ENCODE measurements at places on chromosomes 7 and 10.
A peak's percentile ranks its signal among the peaks of the same experiment; 100 is the strongest.

- DNase-seq = peak; percentile 61
- no peaks in the 10 kb centered on the region for H3K27me3 ChIP-seq
- H3K36me3 ChIP-seq = no peaks in the 10 kb centered on the region
- no peak overlapping the region for H3K4me3 ChIP-seq
- H3K4me1 ChIP-seq = peaks cover 76% of the 10 kb centered on the region
Measured at GRCh38 chr10:35377050-35377728, 40.9 kb downstream of the CCNY start.

- peak overlapping the region; percentile 41 for H3K27ac ChIP-seq
- H3K36me3 ChIP-seq = peaks cover 5% of the 10 kb centered on the region
- no peak overlapping the region for H3K4me3 ChIP-seq
- H3K4me1 ChIP-seq = peaks cover 21% of the 10 kb centered on the region
- H3K27me3 ChIP-seq = no peaks in the 10 kb centered on the region
- DNase-seq = peak; percentile 49
Measured at GRCh38 chr7:30323006-30323355, 38.6 kb downstream of the ZNRF2 start.

GRCh38 chr7:69780379-69780778, 182.1 kb downstream of the AUTS2 start:
- no peak overlapping the region for H3K4me3 ChIP-seq
- DNase-seq = no peak
- no peaks in the 10 kb centered on the region for H3K4me1 ChIP-seq
- H3K27me3 ChIP-seq = no peaks in the 10 kb centered on the region

DNA sequence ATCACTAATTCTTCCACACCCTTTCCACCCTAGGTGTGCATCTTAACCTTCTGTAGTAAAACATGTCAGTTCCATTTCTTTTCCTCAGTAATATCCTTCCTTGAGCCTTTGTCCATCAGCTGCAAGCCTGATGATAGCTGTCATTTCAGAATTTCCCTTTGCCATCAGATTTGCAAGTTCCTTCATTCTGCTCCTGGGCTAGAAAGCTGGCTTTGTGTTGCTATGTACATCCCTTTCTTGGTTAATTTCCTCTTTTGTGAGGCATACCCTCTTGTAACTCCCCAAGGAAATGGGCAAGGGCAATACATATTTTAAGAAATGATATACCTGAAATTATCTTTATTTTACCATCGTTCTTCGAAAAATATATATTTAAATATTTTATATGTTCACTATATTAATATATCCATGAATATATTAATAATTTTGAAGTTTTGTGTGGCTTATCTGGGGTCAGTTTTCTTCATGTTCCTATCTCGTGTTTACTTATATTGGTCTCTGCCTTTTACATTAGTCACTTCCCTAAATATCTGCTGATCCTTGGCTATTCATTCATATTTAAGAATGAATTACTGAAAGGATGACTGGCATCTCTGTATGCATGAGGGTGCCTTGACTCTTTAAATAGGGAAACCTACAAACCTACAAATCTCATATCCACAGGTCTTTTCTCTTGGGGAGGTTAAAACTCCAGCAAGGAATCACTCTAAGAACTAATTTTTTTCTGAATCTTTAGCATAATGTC, 143.8 kb downstream of the ZNF22 start:
- H3K4me1 ChIP-seq = peaks cover 10% of the 10 kb centered on the region
- no peaks in the 10 kb centered on the region for H3K36me3 ChIP-seq
- no peaks in the 10 kb centered on the region for H3K27me3 ChIP-seq

GRCh38 chr7:127751490-127752448, 99.8 kb downstream of the SND1 start:
- peaks cover 19% of the 10 kb centered on the region for H3K36me3 ChIP-seq
- H3K27ac ChIP-seq = no peak overlapping the region
- H3K27me3 ChIP-seq = no peaks in the 10 kb centered on the region
- peak; percentile 22 for DNase-seq

GRCh38 chr7:44050121-44050914, 5.8 kb downstream of the DBNL start:
- H3K4me1 ChIP-seq = peaks cover 14% of the 10 kb centered on the region
- H3K4me3 ChIP-seq = no peak overlapping the region
- no peak for DNase-seq
- H3K36me3 ChIP-seq = peaks cover 60% of the 10 kb centered on the region
- no peaks in the 10 kb centered on the region for H3K27me3 ChIP-seq

GRCh38 chr10:127907411-127908105, 655 bp downstream of the PTPRE start:
- H3K36me3 ChIP-seq = no peaks in the 10 kb centered on the region
- H3K4me1 ChIP-seq = no peaks in the 10 kb centered on the region
- peak; percentile 18 for DNase-seq
- peaks cover 20% of the 10 kb centered on the region for H3K27me3 ChIP-seq

DNA sequence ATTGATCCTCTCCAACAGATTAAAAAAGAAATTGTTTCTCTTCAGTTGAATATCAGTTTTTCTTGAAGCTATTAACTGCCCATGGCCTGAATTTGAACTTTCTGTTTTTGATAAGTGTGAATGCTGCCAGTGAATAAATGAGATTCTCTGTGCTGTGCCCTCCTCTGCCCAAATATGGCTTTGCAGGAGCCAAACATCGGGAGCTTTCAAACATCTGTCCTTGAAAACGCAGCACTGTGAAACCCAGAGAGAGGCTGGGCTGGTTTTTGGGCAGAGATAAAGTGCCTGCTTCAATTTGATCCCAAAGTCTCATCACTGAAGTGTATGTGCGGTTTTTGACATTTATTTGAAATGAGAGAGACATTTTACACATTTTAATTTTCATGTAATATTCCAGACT, 268.3 kb upstream of the SHH start:
- peaks cover 3% of the 10 kb centered on the region for H3K27me3 ChIP-seq
- H3K27ac ChIP-seq = no peak overlapping the region
- no peak for DNase-seq
- no peaks in the 10 kb centered on the region for H3K4me1 ChIP-seq

DNA sequence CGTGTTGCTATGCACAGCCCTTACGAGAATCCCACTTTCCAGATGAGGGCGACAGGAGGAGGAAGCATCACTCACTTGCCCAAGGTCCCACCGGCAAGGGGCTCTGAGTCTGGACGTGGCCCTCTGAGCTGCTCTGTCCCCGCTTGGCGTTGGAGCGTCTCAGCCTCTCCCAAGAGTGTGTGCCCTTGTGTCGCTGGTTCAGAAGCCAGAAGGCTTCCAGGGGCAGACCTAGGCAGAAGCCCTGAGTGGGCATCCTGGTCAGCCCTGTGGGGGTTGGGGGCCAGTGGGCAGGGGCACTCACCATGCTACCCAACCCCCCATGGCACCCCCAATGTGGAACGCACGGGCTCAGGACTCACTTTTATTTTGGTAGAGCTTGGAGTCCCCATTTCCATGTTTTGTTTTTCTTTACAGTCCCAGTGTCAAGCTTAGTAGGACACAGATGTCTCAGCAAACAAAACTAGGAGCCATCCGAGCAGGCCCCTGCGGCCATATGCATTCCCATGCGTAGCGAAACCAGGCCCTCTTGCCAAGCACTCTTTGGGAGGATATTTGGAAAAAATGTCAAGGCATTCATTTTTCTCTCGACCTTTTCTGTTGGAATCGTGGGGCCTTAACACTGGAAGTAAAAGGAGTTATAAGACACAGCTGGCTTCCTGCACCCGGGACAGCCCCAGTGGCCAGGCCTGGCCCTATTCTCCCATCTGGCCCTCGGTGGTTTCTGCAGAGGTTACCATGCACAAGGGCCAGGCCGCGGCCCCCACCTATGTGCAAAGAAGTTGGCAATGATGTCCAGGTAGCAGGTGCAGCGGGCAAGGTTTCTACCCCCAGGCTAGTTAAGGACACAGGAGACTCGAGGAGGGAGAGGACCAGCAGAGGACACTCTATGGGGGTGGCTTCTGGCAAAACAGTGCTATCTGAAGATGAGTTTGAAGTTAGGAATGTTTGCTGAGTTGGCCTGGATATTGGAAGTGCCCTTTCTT, 97.0 kb downstream of the LHPP start:
- H3K27me3 ChIP-seq = no peaks in the 10 kb centered on the region
- H3K27ac ChIP-seq = no peak overlapping the region
- no peaks in the 10 kb centered on the region for H3K36me3 ChIP-seq
- DNase-seq = no peak

- no peaks in the 10 kb centered on the region for H3K36me3 ChIP-seq
- no peaks in the 10 kb centered on the region for H3K27me3 ChIP-seq
- H3K4me1 ChIP-seq = peaks cover 10% of the 10 kb centered on the region
- no peak for DNase-seq
Measured at GRCh38 chr10:6037422-6037821, 24.7 kb downstream of the IL2RA start.

All from common myeloid progenitor, CD34-positive (primary cell).